ENCODE measurements at places on chromosomes 6 and 20. TPM values are rescaled to one million over a fixed set of nuclear protein-coding genes. Genes with fewer than 3 reads are reported as not detected.

The OR2J3 gene
- not detected for polyA plus RNA-seq

The TGM3 gene
- 0.25 TPM for polyA plus RNA-seq

The CD83 gene
- polyA plus RNA-seq, result 1.1 TPM

The TBPL1 gene
- 46.0 TPM for polyA plus RNA-seq

The CTCFL gene
- not detected for polyA plus RNA-seq

The SPATS1 gene
- not detected for polyA plus RNA-seq
